ENCODE measurements at places on chromosomes 6 and 20. TPM values are rescaled to one million over a fixed set of nuclear protein-coding genes. Genes with fewer than 3 reads are reported as not detected.

Gene LIME1
- 21.0 TPM for total RNA-seq

DNA sequence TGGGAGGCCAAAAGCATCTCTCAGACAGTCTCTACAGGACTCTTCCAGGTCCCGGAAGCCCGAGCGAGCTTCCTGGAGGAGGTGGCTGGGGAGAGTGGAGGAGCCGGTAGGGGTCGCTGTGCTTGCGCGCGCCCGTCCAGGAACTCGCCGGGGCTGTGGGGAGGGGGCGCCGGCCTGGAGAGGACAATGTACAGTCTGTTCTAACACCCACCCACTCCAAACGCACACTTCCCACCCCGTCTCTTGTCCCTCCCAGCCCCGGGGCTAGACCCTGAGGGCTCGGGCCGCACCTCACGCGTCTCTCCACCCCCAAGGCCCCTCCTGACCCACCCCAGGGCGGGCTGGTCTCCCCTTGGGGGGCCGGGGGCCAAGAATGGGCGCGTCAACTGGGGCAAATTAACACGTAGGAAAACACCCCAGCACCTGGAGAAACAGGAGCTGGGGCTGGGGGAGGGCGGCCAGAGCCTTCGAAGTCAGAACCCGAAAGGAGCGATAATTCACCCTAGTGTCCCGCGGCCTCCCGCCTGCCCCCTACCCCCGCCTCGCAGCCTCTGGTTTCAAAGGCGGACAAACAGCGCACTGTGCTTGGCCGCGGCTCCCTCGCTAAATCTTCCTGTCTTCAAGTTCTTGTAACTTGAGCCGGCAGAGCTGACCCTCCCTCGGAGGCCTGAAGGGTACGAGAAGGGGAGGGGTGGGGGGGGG, 103.2 kb upstream of the FOXP4 start:
- peak overlapping the region; percentile 92 for H3K27ac ChIP-seq
- peak; percentile 76 for DNase-seq
- no peaks in the 10 kb centered on the region for H3K27me3 ChIP-seq

DNA sequence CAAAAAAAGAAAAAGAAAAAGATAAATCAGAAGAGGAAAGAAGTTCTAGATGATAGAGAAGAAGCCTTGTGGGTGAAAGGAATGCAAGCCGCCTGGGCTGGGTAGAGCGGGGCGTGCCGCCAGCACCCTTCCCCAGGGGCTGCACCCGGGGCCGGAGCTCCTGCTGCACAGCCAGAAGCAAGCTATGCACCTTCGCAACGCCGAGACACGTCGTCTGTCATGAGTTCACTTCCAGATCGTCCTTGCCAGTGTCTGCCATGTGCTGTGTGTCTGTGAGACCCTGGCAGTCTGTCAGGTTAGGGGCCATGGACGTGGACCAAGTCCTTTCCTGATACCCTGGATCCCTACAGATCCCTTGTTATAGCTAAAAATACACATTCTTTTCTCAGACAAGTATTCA, 25.5 kb upstream of the ADRM1 start:
- peaks cover 21% of the 10 kb centered on the region for H3K36me3 ChIP-seq
- no peaks in the 10 kb centered on the region for H3K27me3 ChIP-seq
- H3K4me3 ChIP-seq: no peak overlapping the region
- DNase-seq: no peak

- no peaks in the 10 kb centered on the region for H3K36me3 ChIP-seq
- peaks cover 4% of the 10 kb centered on the region for H3K4me1 ChIP-seq
- no peak overlapping the region for H3K4me3 ChIP-seq
- peaks cover 12% of the 10 kb centered on the region for H3K27me3 ChIP-seq
- DNase-seq: no peak
- H3K27ac ChIP-seq: no peak overlapping the region
These were observed 61.3 kb upstream of the RNF24 start for GRCh38 chr20:4076671-4077070.

Gene OR11A1
- not detected for total RNA-seq

DNA sequence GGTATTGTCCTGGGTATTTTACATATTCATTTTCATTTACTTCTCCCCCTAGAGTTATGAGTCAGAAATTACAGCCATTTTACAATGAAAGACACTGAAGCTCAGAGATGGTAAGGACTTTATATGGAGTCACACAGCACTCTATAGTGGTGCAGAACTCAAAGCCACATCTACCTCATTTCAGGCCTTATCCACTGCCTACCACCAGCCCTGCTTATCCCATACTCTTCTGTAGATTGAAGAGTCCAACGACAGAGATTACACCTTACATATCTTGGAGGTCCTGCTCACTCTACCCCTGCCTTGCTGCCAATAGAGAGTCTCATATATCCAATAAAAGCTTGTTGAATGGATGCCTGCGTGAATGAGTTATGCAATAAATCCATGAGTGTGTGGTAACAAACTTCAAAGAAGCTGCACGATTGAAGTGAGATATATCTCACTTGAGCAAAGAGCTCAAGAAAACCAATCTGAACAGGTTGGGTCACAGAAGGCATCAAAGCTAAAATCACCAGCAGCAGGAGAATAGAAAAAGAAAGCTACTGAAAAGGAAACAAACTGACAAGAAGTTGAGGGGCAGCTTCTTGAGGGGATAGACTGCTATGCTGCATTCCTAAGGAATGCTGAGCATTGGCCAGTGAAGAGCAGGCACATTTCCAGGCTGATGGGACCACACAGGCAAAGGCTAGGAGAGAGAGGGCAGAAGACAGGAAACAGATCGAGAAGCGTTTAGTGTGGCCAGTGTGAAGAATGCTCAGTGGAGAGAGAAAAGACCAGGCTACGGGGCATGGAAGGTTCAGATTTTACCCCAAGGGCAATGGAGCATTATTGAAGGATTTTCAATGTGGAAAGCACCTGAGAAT, 585.6 kb downstream of the DHX35 start:
- H3K4me1 ChIP-seq: no peaks in the 10 kb centered on the region
- H3K36me3 ChIP-seq: no peaks in the 10 kb centered on the region
- peaks cover 8% of the 10 kb centered on the region for H3K27me3 ChIP-seq
- H3K4me3 ChIP-seq: no peak overlapping the region

- H3K4me3 ChIP-seq: no peak overlapping the region
- peaks cover 39% of the 10 kb centered on the region for H3K4me1 ChIP-seq
- no peak overlapping the region for H3K27ac ChIP-seq
These were observed 41.4 kb upstream of the CLIC5 start for GRCh38 chr6:46056906-46057529.

DNA sequence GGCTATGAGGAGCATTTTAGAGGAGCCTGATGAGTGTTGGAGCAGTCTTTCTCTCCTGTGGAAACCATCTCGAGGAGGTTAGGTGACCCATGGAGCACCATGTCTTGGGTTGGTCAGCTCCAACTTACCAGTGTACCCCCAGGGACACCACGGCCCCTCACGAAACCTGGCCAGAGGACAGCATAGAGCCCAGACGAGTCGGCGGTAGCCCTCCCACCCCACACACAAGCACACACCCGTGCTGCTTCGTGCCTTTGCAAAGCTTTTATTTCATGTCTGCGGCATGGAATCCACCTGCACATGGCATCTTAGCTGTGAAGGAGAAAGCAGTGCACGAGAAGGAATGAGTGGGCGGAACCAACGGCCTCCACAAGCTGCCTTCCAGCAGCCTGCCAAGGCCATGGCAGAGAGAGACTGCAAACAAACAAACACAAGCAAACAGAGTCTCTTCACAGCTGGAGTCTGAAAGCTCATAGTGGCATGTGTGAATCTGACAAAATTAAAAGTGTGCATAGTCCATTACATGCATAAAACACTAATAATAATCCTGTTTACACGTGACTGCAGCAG, 53.6 kb downstream of the EZR start:
- H3K27ac ChIP-seq: peak overlapping the region; percentile 12
- H3K4me1 ChIP-seq: peaks cover 18% of the 10 kb centered on the region
- no peaks in the 10 kb centered on the region for H3K27me3 ChIP-seq
- DNase-seq: no peak

DNA sequence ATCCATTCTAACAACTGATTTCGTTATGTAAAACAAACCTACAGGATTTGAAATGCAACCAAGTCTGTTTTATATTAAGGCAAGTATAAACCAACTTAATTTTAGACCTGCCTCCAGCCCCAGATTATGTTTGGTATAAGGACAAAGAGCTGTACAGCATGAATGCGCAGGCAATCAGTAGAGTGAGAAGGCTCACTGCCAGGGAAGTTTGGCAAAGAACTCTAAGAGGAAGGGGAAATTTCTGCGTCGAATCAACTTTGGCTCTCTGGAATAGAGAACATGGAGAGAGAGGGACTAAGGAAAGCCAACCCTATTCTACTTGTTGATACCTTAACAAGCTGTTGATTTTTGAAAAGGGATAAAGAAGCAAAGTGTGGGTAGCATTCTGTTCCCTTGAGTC, 96.9 kb upstream of the FOXO3 start:
- no peaks in the 10 kb centered on the region for H3K27me3 ChIP-seq
- H3K27ac ChIP-seq: peak overlapping the region; percentile 5
- no peak for DNase-seq

GRCh38 chr6:12137480-12137879, 125.4 kb downstream of the HIVEP1 start:
- H3K4me3 ChIP-seq: no peak overlapping the region
- H3K4me1 ChIP-seq: no peaks in the 10 kb centered on the region
- H3K27ac ChIP-seq: no peak overlapping the region
- DNase-seq: no peak
- peaks cover 56% of the 10 kb centered on the region for H3K36me3 ChIP-seq

DNA sequence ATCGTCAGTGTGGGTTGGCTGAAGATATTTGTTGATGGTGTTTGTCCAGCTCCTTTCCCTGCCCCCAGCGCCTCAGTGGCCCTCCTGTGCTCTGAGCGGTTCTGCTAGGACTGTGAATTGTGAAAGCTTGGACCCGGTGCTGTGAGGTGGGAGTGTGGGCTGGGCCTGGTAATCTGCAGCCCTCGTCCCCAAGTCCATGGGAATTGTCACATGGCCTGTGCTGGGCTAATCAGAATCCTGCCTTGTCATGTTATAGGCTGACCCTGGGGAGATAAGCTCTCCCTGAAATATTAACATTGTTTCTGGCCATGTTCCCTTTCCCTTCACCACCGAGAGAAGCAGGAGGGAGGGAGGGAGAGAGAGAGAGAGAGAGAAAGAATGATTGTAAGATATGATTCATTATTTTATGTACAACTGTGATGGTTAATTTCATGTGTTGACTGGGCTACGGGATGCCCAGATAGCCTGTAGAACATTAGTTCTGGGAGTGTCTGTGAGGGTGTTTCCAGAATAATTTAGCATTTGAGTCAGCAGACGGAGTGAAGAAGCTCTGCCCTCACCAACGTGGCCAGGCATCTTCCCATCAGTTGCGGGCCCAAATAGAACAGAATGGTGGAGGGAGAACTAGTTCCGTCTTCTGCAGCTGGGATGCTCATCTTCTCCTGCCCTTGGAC, 62.4 kb downstream of the TFAP2C start:
- H3K4me3 ChIP-seq: no peak overlapping the region
- no peak overlapping the region for H3K27ac ChIP-seq
- no peak for DNase-seq

- H3K27ac ChIP-seq: no peak overlapping the region
- H3K4me3 ChIP-seq: no peak overlapping the region
These were observed 9.4 kb downstream of the PCK1 start for GRCh38 chr20:57570145-57570850.

- peaks cover 50% of the 10 kb centered on the region for H3K4me1 ChIP-seq
- DNase-seq: peak; percentile 64
- no peaks in the 10 kb centered on the region for H3K27me3 ChIP-seq
- H3K27ac ChIP-seq: peak within 1 kb of the TSS; percentile 95
- no peaks in the 10 kb centered on the region for H3K36me3 ChIP-seq
- peak within 1 kb of the TSS; percentile 91 for H3K4me3 ChIP-seq
These were observed at the start of gene ADGRG6 for GRCh38 chr6:142301651-142302391. Gene ADGRG6 (plus strand): TSS chr6:142302007. CDS start chr6:142302330, 323 bp downstream.

- H3K36me3 ChIP-seq: no peaks in the 10 kb centered on the region
- H3K27ac ChIP-seq: no peak overlapping the region
- H3K27me3 ChIP-seq: peaks cover 4% of the 10 kb centered on the region
- no peaks in the 10 kb centered on the region for H3K4me1 ChIP-seq
- no peak overlapping the region for H3K4me3 ChIP-seq
These were observed 248.2 kb upstream of the POU3F2 start for GRCh38 chr6:98586163-98586562.

DNA sequence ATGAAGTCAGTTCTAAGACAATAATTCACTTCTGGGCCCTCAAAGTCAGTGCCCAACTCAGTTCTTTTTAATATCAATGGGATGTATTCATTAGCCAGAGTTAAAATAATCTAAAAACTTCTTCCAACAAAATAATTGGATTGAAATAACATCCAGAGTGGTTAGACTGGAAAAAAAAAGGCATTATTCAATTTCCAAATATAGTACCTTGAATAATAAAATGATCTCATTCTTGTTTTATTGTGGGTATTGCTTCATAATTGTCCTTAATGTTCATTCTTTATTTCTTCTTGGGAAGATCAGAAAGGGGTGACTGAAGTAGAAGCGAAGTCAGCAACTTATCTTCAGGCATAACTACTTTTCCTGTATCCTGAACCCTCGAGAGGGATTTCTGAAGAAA, 85.1 kb upstream of the JARID2 start:
- H3K36me3 ChIP-seq: no peaks in the 10 kb centered on the region
- no peak overlapping the region for H3K27ac ChIP-seq
- no peak overlapping the region for H3K4me3 ChIP-seq
- no peaks in the 10 kb centered on the region for H3K27me3 ChIP-seq
- H3K4me1 ChIP-seq: peaks cover 1% of the 10 kb centered on the region

DNA sequence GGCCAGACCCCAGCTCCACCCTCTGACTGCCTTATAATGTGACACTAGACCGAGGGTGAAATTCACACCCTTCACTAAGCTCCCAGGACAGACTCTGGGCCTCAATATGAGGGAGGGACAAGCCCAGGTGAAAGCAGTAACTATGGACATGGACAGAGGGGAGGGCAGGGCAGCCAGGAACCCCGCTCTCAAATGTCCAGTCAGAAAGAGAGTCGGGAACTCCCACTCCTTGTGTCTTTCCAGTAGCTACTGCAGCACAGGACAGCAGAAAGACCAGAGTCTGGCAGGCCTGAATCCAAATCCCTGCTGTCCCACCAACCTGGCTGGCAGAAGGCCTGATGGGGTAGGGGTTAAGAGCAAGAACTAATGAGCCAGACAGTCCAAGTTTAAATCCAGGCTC, 6.4 kb downstream of the C20orf96 start:
- no peaks in the 10 kb centered on the region for H3K27me3 ChIP-seq
- no peak for DNase-seq
- no peak overlapping the region for H3K27ac ChIP-seq
- peaks cover 22% of the 10 kb centered on the region for H3K36me3 ChIP-seq

Gene PDYN
- not detected for total RNA-seq

Gene MYLIP
- total RNA-seq: 81.1 TPM

Gene MMUT
- 26.6 TPM for total RNA-seq

- no peak overlapping the region for H3K27ac ChIP-seq
- DNase-seq: no peak
- H3K4me3 ChIP-seq: peak overlapping the region; percentile 35
- H3K27me3 ChIP-seq: peaks cover 97% of the 10 kb centered on the region
- H3K36me3 ChIP-seq: no peaks in the 10 kb centered on the region
These were observed 2.4 kb downstream of the TCF21 start for GRCh38 chr6:133891149-133891926.

Data from progenitor cell of endocrine pancreas (in vitro differentiated cells).